ENCODE measurements at places on chromosomes 3 and 15.

GRCh38 chr3:44198284-44199269 is 43.1 kb upstream of the TOPAZ1 start:
- peak; percentile 39 for DNase-seq

GRCh38 chr3:117735481-117736101 is 1026.0 kb downstream of the TUSC7 start:
- DNase-seq, result no peak

- DNase-seq, result no peak
Observed at GRCh38 chr3:51974277-51974962, 444 bp upstream of the ABHD14A start.

DNA sequence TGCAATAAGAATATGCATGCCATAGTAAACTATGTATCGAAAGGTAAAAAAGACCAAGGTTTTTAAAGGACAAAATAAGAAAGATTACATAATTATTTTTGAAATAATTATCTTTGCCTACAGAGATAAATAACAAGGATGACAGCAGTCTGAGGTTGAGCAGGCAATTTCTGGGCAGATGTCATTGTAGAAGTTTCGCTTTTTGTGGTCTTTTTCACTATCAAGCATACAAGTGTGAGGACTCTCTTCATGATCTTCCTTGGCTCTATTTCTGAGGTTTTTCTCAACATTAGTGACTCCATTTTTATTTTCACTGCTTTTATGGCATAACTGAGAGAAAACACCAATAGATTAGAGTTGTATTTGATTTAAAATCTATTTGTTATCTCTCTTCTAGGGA is 1337.9 kb upstream of the EPHA6 start:
- DNase-seq, result no peak

- no peak for DNase-seq
Observed at GRCh38 chr3:177177749-177178221, 19.5 kb downstream of the TBL1XR1 start.

DNA sequence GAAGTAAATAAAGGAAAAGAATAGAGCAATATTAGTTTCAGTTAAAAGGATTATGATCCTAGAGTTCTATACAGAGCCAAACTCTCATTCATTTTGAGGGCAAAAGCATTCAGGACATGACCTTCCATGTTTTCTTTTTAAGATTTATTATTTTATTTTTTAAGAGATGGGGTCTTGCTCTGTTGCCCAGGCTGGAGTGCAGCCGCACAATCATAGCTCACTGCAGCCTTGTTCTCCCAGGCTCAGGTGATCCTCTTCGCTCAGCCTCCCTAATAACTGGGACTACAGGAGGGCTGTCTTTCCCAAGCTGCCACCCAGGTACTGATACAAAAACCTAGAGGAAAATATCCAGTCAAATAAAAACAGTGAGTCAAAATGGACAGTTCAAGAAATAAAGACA is 13.6 kb upstream of the CCDC13 start:
- DNase-seq, result no peak

- DNase-seq, result no peak
Observed at GRCh38 chr15:66405007-66405406, 18.3 kb downstream of the MAP2K1 start.

DNA sequence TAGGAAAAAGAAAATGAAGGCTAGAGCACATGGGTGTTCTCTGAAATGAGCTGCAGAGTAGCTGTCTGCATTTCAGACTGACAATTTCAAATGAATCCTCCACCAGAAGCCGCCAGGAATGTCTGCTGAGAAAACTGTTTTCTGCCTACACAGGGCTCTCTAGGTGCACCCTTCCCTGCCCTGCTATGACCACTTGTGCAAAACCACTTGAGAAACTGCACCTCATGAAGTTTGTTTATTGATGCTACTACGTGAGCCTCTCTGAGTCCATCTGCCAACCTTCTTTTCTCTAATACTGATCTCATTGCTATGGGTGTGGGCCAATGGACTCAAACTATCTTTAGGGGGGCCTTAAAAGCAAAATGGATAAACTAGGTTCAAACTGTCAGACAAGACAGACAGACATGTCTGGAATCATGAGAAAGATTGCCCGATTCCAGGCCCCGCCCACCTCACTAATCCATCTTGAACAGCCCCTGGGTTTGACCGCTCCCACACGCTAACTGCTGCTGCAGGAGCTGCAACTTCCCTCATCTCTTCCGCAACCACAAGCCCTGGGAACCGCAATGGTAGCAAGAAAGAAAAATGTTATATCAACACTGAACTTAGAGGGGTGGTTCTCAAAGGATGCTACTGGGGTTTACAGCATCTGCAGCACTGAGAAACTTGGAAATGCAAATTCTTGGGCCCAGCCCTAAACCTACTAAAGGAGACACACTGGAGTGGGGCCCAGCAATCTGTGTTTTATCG is 9.0 kb upstream of the CD47 start:
- DNase-seq, result no peak

GRCh38 chr15:31379577-31379976 is 52.9 kb downstream of the KLF13 start:
- DNase-seq, result no peak

DNA sequence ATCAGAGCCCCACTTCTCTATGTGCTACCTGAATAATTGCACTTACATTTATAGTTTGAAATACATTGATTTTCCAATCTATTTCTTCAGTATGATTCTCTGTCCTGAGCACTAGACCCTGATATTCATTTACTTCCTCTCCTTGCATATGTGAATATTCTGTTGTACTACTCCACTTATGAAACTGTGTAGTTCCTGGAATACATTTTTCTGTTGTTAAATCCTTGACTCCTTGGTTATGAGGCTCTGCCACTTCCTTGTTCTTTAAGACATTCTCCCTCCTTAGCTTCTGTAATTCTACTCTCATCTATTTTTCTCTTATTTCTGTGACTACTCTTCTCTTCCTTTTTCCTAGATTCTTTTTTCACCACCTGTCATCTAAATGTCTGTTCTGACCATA is 12.9 kb upstream of the MGA start:
- DNase-seq, result no peak

- no peak for DNase-seq
Observed at GRCh38 chr3:62370858-62371719, 2.3 kb downstream of the FEZF2 start.

DNA sequence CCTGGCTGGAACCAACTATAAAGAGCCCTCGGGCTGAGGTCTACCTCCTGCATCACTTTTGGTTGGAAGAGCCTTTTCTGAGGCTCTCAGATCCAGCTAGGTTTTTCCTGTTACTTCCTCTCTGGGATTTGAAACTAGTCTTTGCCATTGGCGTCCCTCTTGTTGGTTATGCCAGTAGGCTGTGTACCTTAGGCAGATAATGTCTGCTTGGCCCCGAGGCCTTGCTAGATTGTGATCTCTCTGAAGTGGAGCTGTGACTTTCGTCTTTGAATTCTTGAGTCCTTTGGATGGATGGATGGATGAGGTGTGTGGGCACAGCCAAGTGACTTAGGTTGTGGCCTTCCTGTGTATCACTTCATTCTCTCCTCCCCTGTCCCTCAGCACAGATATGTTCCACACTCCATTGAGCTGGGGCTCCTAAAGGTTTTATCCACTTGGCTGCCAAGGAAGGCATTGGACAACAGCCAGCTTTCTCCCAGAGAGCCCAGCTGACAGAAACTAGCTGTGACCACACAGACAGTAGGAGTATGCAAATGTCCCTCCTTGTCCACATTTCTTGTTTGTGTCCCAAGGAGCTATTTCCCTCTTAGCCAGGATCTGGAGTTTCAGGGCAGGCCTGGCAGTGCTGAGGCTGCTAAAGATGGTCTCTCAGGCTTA is 7.9 kb upstream of the DNAJC17 start:
- no peak for DNase-seq

- no peak for DNase-seq
Observed at GRCh38 chr3:143167969-143168854, 48.6 kb downstream of the CHST2 start.

GRCh38 chr3:143820466-143821221 is 27.6 kb downstream of the SLC9A9 start:
- no peak for DNase-seq

GRCh38 chr3:10142707-10143560 is 1.4 kb downstream of the VHL start:
- no peak for DNase-seq

- DNase-seq, result no peak
Observed at GRCh38 chr15:38091078-38091645, 156.7 kb downstream of the TMCO5A start.

GRCh38 chr3:56110886-56111285 is 357.4 kb downstream of the ERC2 start:
- DNase-seq, result no peak

GRCh38 chr3:171058058-171058457 is 31.5 kb upstream of the SLC2A2 start:
- no peak for DNase-seq

DNA sequence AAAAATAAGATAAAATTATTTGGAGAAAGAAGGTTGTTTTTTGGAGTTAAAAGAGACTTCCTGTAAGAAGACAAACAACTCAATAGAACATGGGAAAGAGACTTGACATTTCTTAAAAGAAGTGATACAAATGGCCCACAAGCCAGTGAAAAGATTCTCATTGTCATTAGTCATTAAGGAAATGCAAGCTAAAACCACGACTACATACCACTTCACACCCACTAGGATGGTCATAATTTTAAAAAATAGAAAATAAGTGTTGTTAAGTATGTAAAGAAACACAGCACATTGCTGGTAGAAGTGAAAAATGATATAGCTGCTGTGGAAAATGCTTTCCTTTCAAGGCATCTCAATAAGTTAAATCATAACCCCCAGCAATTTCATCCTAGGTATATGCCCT is 44.4 kb upstream of the GK5 start:
- DNase-seq, result no peak

- DNase-seq, result no peak
Observed at GRCh38 chr3:160564258-160564911, 986 bp downstream of the KPNA4 start.

DNA sequence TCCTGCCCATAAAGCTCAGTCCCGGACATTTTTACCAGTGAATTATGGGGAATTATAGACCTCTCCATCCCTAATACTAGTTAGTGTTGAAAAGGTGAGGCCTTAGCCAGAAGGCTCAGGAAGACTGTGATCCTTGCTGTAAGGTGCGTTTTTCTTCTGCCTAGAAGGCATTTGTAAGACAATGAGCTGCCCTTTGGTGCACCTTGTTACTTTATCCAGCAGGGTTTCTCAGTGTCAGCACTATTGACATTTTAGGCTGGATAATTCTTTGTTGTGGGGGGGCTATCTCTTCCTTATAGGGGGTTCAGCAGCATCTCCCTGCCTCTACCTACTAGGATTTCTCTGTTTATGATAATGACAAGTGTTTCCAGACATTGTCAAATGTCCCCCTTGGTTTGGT is 108.1 kb upstream of the ABHD17C start:
- DNase-seq, result no peak

DNA sequence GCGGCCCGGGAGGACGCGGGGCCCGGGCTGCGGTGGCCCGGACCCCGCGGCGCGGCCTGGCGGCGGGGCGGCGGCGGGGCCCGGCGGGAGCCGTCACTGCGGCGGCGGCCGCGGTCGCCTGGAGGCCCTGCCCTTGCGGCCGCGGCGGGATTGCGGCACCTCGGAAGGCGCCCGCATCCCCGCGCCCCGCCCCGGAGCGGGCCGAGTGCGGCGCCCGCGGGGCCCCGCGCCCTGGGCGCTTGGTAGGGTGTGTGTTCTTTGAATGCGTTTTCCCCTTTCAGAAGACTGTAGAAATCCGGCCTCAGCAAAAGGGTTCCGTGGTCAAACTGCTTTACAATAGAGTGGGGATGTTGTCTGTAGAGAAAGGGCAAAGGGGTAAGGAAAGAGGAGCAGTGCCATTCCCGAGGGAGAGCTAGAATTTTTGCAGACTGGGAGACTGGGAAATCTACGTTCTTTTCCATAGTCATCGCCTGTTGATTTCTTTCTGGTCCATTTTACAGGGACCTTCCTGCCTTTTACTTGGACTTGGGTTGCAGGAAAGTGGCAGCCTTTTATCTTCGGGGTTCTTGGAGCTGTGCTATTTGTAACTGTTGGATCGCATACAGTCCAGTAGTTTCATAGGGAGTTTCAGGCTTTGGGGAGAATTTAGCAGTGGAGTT is 630 bp downstream of the SNRK start:
- DNase-seq, result no peak

DNA sequence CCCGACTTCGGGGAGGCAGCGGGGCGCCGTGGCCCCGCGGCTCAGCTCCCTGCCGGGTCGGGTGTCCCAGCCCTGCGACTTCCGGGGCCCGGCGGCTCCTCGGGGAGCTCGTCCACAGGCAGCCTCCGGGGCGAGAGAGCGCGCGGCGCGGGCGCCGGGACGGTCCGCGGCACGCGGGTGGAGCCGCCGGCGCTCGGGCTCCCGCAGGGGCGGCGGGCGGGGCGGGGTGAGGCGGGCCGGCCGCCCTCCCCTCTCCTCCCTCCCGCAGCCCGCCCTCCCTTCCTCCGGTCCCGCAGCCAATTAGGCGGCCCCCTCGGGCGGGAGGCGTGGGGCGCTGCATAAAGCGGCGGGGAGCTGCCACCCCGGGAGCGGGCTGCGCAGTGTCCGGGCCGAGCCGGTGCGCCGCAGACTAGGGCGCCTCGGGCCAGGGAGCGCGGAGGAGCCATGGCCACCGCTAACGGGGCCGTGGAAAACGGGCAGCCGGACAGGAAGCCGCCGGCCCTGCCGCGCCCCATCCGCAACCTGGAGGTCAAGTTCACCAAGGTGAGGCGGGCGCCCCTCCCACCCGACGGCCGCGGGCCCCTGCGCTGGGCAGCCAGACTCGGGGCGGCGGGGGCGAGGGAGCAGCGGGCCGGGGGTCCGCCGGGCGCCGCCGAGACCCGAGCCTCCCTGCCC is at the start of gene ALDH1A3:
TSS of gene ALDH1A3 (plus strand) at position 368 of the 675 bp plus-strand sequence. CDS start at position 445, 77 bp downstream.
- no peak for DNase-seq

DNA sequence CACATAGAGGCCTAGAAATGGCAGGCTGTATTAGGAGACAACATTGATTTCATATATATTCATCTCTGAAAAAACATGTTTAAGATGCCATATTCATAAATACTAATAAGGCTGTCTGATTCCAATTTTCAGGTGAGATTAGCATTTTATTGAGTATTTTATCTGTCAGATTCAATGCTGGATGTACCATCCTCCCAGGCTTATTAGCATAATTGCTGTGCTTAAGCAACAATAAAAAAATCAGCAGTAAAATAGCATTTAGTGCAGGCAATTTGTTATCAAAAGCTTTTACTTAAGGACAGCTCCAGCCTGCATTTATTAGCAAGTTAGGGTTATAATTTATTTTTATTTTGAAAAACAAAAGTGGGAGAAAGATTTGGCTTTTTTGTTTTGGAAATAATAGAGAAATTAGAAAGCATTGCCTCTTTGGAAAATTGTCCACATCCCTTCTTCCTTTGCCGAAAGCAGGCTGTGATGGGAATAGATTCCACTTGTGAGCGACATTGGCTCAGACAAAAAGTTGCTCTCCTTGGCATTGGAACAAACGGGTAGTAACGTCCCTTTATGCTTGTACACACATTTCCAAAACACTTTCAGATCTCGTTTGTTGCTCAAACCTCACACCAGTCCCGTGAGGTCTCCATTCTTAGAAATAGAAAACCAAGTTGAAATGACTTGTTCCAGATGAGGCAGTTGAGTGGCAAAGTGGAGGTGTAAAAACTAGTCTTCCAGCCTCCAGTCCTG is 134.0 kb downstream of the LPP start:
- DNase-seq, result no peak
